GM04503 (cell line): ENCODE measurements at places on chromosomes 2 and 18.

DNA sequence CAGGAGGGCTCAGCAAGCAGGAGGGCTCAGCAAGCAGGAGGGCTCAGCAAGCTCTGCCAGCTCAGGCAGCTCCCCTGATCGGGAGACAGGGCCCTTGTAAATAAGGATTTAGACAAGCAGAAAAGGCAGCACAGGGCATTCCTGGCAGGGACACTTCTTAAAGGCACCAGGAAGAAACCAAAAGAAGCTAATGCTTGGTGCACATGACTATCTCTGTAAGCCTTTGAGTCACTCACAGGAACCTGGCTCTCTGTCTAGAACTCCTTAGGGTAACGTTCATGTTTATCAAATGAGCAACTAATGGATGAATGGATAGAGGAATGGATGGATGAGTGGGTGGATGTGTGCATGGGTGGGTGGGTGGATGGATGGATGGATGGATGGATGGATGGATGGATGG, 28.4 kb downstream of the TMEM37 start:
- no peak for DNase-seq

- DNase-seq = no peak
Measured at GRCh38 chr2:191515551-191515950, 162.4 kb upstream of the NABP1 start.

DNA sequence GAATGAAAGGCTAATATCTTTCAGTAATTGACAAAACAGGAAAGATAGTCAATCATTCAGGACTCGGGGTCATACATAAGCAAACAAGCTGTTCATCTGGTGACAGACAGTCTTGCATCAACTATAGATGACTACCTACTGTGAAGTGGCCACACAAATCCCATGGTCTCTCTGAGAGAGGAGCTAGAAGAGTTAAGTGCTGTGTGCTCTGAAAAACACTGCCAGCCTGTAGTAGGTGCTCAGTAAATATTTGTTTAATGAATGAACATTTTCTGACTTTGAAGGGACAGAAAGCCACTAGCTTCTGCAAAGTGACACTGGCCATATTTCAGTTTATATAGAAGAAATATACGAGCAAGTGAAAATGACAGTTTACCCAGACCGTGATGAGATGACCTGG, 184.0 kb upstream of the CHAC2 start:
- DNase-seq = no peak

GRCh38 chr2:176035013-176035691, 33.1 kb upstream of the LNPK start:
- DNase-seq = no peak

DNA sequence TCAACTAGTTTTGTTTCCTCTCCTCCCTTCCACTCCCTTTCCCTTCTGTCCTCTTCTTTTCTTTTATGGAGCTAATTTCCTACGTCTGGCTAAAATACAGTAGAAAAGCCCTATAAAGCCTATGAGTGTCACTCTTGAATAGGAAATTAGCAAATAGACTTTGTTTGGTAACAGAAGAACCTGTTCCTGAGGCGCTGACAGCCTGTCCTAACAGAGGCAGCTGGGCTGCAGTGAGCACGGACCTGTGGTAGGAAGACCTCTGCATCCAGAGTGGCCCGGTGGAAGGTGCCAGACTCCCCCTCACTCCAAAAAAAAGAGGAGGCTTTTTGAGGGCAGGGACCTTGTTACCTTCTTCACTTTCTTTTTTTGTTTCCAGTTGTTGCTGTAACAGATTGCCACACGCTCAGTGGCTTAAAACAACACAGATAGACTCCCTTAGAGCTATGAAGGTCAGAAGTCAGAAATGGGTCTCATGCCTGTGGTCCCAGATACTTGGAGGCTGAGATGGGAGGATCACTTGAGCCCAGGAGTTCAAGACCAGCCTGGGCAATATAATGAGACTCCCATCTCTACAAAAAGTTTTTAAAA, 81.2 kb upstream of the TXNDC2 start:
- DNase-seq = no peak

DNA sequence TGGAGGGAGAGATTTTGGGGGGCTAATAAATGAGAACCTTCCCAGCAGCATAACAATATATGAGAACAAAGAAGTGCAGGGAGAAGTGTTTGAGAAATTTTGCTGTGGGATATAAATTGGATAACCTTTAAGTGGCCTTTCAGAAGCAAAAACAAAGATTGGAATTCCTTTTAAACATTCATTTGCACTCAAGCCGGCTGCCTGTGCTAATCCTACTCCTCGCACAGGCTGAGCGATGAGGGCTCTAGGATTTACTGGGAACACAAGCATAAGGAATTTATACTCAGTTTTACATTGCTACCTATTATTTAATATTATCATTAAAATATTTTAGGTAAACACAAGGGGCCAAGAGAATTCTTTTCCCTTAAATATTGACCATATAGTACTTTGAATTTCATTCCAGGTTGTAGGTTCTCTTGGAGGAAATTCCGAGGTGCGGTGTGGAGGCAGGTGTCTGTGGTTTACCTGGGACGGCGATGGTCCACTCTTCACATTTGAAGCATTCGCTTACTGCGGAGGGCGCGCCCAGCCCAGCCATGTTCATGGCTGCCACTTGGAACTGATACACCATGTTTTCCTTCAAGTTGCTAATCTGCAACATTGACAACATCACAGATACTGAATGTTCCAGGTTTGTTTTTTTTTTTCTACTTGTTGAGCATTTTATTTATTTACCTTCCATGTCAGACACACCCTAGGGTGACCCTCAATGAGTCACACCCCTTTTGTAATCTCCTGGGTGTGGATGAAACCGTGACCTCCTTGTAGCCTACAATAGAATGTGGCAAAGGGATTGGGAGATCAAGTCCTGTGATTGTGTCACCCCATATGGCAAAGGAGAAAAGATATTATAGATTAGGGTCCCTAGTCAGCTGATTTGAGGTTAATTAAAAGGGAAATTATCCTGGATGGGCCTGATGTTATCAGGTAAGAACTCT, 100.1 kb downstream of the MYOM1 start:
- no peak for DNase-seq
